Ovary (tissue), 10 donors: ENCODE measurements at places on chromosomes 2 and 18. TPM values are rescaled to one million over a fixed set of nuclear protein-coding genes. Genes with fewer than 3 reads are reported as not detected.

ARHGAP15 gene
- polyA plus RNA-seq = 10.0 TPM

UGT1A5 gene
- not detected for polyA plus RNA-seq

SULT1C2 gene
- 0.06 TPM for polyA plus RNA-seq

ALPI gene
- not detected for polyA plus RNA-seq

CPS1 gene
- 1.9 TPM for polyA plus RNA-seq

NAT8 gene
- polyA plus RNA-seq = 0.64 TPM

PTPN18 gene
- 62.6 TPM for polyA plus RNA-seq

NOSTRIN gene
- 28.7 TPM for polyA plus RNA-seq

MPV17 gene
- polyA plus RNA-seq = 61.8 TPM

IL36G gene
- polyA plus RNA-seq = not detected

TUBA4B gene
- polyA plus RNA-seq = 0.34 TPM
